ENCODE measurements at places on chromosomes 7 and 10.

- no peak for DNase-seq
- H3K36me3 ChIP-seq, result peaks cover 22% of the 10 kb centered on the region
- peak overlapping the region; percentile 24 for H3K27ac ChIP-seq
- H3K4me3 ChIP-seq, result no peak overlapping the region
Measured at GRCh38 chr10:93357680-93358079, 124.5 kb downstream of the MYOF start.

DNA sequence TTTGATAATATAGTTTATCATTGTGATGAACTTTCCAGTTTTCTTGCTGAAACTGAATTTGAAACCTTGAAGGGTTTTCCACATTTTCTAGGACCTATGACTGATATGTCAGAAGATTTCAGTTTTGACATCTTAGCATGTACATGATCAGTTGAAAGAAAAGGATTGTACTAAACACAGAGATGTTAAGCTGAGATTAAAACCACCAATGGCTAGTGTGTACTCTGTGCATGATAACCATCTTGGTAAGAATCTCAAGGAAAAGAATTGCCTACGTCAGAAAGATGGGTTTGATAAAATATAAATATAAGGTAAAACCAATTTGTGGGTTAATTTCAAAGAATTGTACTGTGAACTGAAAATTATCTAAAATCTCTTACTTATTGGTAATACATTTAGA is 776.4 kb downstream of the GATA3 start:
- peaks cover 6% of the 10 kb centered on the region for H3K36me3 ChIP-seq
- H3K4me3 ChIP-seq, result no peak overlapping the region
- peak overlapping the region; percentile 85 for H3K27ac ChIP-seq
- H3K27me3 ChIP-seq, result no peaks in the 10 kb centered on the region

DNA sequence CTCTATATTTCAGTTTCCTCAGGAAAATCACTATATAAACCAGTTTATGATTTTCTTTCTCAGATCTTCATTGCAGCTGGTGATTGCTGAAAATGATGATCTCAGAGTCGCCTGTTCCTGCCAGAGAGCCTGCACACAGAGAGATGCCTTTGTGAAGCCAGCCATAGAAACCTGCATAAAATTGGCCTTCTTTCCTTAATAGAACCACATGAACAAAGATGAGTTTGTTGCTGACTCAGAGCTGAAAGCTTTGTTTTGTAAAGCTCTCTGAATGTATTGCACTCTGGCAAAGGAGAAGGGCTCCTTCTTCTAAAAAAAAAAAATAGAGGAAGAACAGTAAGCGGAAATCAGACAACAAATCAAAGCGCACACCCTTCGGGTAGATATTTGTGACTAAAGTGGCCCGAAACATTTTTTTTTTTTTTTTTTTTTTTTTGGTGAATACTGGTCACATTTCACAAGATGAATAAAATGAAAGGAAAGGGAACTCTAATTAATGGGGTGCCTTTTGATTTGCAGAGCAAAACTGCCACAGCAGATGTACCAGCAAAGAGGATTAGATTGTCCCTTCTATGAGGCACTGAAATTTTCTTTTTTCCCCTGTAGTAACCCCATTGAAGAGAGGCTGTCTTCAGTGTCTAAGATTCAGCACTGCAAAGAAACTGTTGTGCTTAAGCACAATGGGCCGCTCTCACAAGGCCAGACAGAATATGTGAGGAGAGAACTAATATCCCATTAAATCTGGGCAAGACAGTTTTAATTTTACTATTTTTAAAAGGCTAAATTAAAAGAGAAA is 75.1 kb upstream of the PTPRZ1 start:
- no peaks in the 10 kb centered on the region for H3K4me1 ChIP-seq
- no peak overlapping the region for H3K27ac ChIP-seq
- no peak for DNase-seq

DNA sequence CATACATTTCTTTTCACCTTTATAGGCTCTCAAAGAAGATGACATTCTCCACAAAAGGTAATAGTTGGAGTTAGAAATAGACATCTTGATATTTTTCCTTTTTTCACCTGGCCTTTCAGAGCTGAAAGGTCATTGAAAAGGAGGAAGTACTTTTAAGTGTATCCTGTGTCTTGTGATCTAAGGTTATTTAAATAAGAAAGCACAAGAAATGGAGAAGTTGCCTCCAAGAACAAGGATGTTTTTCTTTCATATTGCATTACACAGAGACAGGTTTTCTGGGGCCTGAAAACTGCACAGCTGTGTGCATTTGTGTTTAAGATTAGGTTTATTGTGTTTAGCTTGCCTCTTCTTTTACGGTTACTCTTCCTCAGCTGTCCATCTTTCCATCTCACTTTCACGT is 103.4 kb upstream of the SEMA3D start:
- H3K4me1 ChIP-seq, result no peaks in the 10 kb centered on the region
- no peak for DNase-seq
- no peaks in the 10 kb centered on the region for H3K27me3 ChIP-seq
- no peak overlapping the region for H3K4me3 ChIP-seq

GRCh38 chr7:138963675-138964074 is 17.5 kb downstream of the KIAA1549 start:
- H3K36me3 ChIP-seq, result no peaks in the 10 kb centered on the region
- H3K4me3 ChIP-seq, result no peak overlapping the region
- peaks cover 9% of the 10 kb centered on the region for H3K4me1 ChIP-seq
- no peak overlapping the region for H3K27ac ChIP-seq
- DNase-seq, result no peak

GRCh38 chr10:27792216-27792615 is 46.6 kb upstream of the MKX start:
- DNase-seq, result no peak
- H3K36me3 ChIP-seq, result no peaks in the 10 kb centered on the region
- H3K4me1 ChIP-seq, result no peaks in the 10 kb centered on the region
- H3K27ac ChIP-seq, result no peak overlapping the region

DNA sequence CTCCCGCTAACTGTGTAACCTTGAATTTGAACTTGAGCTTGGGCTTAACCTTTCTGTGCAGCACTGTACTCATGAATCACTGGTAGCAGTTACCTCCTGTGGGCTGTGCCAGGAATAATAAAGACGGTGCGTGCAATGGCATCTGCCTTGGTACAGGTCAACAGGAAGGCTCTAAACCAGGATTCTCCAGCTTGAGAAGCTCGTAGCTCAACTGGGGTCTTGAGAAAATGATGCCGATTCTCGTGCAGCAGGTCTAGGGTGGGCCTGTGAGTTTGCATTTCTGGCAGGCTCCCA is 112.5 kb upstream of the ANLN start:
- H3K36me3 ChIP-seq, result no peaks in the 10 kb centered on the region
- peaks cover 3% of the 10 kb centered on the region for H3K4me1 ChIP-seq
- H3K4me3 ChIP-seq, result no peak overlapping the region
- H3K27ac ChIP-seq, result no peak overlapping the region
- peaks cover 2% of the 10 kb centered on the region for H3K27me3 ChIP-seq
- DNase-seq, result no peak

GRCh38 chr7:89776980-89777379 is 377.3 kb upstream of the STEAP1 start:
- H3K36me3 ChIP-seq, result no peaks in the 10 kb centered on the region
- no peak overlapping the region for H3K4me3 ChIP-seq
- H3K4me1 ChIP-seq, result no peaks in the 10 kb centered on the region
- no peak for DNase-seq
- H3K27ac ChIP-seq, result no peak overlapping the region

- no peaks in the 10 kb centered on the region for H3K36me3 ChIP-seq
- no peaks in the 10 kb centered on the region for H3K4me1 ChIP-seq
- DNase-seq, result no peak
- no peak overlapping the region for H3K27ac ChIP-seq
- H3K4me3 ChIP-seq, result no peak overlapping the region
Measured at GRCh38 chr10:70247360-70247759, 14.1 kb upstream of the PPA1 start.

DNA sequence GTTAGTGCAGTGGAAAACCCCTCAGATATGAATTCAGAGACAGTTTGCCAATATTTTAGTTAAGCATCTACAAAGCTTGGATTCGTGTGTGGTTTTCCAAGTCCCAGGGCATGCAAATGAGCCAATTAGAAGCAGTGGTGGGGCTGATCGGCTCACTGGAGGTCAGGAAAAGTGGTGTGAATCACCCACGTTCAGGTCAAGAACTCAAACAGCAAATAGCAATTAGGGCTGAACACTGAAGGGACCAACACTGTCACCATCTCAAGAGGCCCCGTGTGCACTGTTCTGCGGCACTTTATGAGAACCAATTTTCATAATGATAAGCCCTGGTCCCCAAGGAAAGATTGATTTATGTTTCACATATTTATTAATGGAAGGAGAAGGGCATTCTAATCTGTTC is 68.9 kb downstream of the ADARB2 start:
- no peak overlapping the region for H3K27ac ChIP-seq
- no peak overlapping the region for H3K4me3 ChIP-seq
- no peak for DNase-seq
- no peaks in the 10 kb centered on the region for H3K27me3 ChIP-seq
- H3K36me3 ChIP-seq, result no peaks in the 10 kb centered on the region

DNA sequence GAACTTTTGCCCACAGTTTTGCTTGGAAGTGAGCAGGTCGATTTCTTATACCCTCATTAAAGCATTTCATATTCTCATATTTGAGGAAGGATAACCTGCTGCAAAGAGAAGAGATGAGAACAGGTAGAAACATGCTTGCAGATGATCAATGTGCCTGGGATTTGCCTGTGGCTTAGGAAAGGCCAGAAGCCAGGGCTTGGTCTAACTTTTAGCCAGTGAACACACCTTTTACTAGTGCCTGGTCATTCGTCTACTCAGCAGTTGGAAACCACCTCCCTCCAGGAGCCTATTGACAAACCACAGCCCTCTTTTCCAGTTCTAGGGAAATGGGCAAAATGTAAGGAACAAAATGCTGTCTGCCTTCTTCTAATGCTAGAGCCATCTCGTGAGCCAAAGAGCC is 518.3 kb downstream of the ADRA2A start:
- no peak overlapping the region for H3K27ac ChIP-seq
- no peaks in the 10 kb centered on the region for H3K36me3 ChIP-seq
- no peaks in the 10 kb centered on the region for H3K4me1 ChIP-seq
- no peak overlapping the region for H3K4me3 ChIP-seq
- DNase-seq, result no peak
- no peaks in the 10 kb centered on the region for H3K27me3 ChIP-seq

DNA sequence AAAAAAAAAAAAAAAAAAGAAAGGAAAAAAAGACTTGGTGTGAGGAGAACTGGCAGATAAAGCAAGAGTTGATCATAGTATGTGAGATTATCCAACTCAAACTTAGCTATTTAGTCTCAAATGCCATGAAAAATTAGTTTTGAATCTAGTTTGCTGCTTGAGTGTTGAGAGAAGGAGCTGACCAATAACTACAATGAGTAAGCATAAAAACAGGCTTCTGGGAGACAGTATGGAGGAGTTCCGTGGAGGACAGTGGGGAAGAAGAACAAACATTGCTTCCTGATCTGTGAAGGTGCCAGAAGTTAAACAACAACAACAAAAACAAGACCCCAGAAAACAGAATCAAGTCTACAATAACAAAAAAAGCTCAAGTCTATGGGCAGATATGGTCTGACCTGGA is 317.1 kb upstream of the POT1 start:
- no peaks in the 10 kb centered on the region for H3K27me3 ChIP-seq
- H3K27ac ChIP-seq, result no peak overlapping the region
- no peak overlapping the region for H3K4me3 ChIP-seq
- DNase-seq, result no peak
- no peaks in the 10 kb centered on the region for H3K4me1 ChIP-seq

DNA sequence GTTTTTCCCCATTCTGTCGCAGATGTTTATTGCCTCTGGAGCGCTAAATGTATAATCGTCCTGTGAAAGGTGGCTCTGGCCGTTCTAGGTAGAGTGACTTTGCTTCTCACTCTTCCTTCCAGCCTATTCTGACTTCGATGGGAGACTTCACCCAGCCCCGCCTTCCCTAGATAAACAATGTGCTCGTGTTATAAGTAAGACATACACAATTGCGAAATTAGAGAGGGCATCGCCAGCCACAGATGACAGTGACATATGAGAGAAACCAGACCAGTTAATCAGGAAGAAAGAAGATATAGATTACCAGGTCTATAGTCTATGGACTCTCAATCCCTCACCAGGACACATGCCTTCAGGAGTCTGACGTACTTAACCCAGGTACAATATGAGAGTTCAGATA is 1050.5 kb upstream of the AUTS2 start:
- no peaks in the 10 kb centered on the region for H3K27me3 ChIP-seq
- no peaks in the 10 kb centered on the region for H3K4me1 ChIP-seq
- DNase-seq, result no peak
- no peaks in the 10 kb centered on the region for H3K36me3 ChIP-seq
- H3K4me3 ChIP-seq, result no peak overlapping the region

DNA sequence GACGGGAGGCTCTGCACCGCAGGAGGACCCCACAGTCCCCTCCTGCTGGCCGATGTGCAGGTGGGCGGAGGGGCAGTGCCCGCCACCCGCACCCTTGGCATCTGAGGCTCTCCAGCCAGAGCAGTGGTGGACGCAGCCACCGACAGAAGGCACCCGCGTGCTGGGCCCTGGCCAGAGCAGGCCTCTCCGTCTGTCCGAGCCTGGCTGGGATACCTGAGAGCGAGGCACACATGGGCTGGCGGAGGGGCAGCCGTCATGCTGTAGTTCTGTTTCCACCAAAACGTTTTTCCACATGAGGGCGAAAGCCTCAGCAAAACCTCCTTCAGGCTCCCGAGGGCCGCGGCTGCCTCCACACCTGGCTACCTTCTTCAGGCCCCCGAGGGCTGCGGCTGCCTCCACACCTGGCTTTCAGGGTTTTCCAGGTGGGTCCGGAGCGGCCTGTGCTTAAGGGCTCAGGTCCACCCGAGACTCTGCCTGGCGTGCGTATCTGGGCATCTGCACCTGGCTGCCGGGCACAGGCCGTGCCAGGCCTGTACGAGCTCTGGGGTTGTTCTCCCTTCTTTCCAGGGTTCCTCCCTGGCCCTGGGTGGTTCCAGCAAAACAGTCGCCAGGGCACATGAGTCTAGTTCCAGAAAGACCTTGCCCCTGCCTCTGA is 115.5 kb downstream of the INPP5A start:
- H3K27me3 ChIP-seq, result no peaks in the 10 kb centered on the region
- H3K4me3 ChIP-seq, result no peak overlapping the region
- DNase-seq, result no peak

GRCh38 chr10:103044942-103045489 is 126.9 kb downstream of the CNNM2 start:
- no peak overlapping the region for H3K27ac ChIP-seq
- no peak overlapping the region for H3K4me3 ChIP-seq
- peaks cover 7% of the 10 kb centered on the region for H3K4me1 ChIP-seq
- H3K27me3 ChIP-seq, result peaks cover 2% of the 10 kb centered on the region
- no peak for DNase-seq

DNA sequence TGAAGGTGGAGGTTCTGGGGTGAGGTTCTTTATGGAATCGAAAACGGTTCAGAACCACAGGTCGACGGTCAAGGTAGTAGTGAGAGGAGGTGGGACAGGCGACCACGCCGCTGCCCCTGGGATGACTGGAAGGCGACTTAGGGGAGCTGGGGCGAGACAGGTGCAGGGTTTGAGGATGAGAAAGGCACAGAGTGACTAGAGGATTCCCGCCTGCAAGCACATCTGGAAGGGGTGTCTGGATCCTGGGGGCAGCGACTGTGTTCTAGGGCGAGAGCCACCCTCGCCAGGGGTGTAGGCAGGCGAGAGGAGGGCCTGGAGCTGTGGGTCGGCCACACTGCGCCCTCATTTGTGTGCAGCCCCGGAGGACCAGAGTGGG is 468 bp upstream of the IRF5 start:
- peaks cover 43% of the 10 kb centered on the region for H3K4me1 ChIP-seq
- H3K27me3 ChIP-seq, result peaks cover 21% of the 10 kb centered on the region
- no peak for DNase-seq
- H3K4me3 ChIP-seq, result peak overlapping the region; percentile 75
- H3K36me3 ChIP-seq, result peaks cover 3% of the 10 kb centered on the region

Measured in activated T-helper 2 cell treated with anti-CD3 and anti-CD28 coated beads, Interferon-gamma antibody, Interleukin-2, Interleukin-4, amounts not matched to agents 10 μg/mL and 5 μg/mL and 100 μg/mL, durations not matched to agents 14 hours and 24 hours and 36 hours (primary cell).